ENCODE measurements at places on chromosomes 11 and 22.

GRCh38 chr22:22703203-22703570, 58.8 kb downstream of the GGTLC2 start:
- DNase-seq, result no peak

DNA sequence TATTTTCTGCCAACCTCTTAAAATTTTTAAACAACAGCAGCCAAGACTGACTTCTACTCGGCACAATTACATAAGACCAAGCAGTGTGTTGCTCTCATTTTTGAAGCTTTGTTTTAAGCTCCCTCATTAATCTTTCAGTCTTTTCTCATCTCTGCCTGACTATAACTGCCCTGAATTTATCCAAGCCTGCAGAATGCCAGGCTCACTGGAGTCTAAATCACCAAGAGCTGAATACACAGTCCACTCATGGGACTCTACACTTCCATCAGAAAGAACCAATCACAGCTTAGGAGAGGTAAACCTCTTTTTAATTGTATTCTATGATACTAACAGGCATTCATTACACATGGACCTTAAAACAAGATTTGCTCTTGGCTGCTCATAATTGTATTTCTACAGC, 178.7 kb downstream of the CADM1 start:
- DNase-seq, result no peak

GRCh38 chr11:47278769-47279168, 8.8 kb downstream of the MADD start:
- no peak for DNase-seq

DNA sequence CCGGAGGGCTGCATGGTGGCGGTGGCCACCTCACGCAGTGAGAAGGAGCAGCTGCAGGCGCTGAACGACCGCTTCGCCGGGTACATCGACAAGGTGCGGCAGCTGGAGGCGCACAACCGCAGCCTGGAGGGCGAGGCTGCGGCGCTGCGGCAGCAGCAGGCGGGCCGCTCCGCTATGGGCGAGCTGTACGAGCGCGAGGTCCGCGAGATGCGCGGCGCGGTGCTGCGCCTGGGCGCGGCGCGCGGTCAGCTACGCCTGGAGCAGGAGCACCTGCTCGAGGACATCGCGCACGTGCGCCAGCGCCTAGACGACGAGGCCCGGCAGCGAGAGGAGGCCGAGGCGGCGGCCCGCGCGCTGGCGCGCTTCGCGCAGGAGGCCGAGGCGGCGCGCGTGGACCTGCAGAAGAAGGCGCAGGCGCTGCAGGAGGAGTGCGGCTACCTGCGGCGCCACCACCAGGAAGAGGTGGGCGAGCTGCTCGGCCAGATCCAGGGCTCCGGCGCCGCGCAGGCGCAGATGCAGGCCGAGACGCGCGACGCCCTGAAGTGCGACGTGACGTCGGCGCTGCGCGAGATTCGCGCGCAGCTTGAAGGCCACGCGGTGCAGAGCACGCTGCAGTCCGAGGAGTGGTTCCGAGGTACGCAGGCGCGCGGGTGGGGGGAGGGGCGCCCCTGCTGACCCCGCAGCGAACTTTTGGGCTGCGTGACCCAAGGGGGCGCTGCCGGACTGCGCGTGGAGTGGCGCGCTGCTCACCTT, 670 bp downstream of the NEFH start:
- DNase-seq, result no peak

- DNase-seq, result no peak
Observed at GRCh38 chr11:2890466-2891294, 5.1 kb upstream of the CDKN1C start.

DNA sequence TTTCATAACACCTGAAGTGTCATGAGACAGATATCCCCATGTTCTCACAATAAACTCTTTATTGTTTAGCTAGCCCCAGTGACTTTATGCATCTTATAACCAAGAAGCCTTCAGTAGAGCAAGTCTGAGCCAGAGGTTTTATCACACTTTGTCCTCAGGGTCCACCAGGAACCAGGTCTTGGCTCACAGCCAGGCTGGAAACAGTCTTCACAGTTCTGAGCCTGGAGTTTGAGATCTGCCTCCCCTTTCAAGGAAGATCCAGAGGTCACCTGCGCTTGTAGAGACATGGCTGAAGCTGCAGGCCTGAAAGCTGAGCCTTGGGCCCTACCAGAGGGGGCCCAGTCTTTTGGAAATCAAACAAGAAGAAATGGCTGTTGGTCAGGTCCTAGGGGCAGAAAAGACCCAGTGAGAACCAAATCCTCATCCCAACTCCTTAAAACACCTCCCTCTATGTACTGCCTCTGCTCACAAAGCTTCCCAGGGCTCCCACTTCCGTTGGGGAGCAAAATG, 3.5 kb downstream of the RRP8 start:
- DNase-seq, result no peak

- no peak for DNase-seq
Observed at GRCh38 chr11:6099577-6099976, 7.9 kb upstream of the OR56B4 start.

DNA sequence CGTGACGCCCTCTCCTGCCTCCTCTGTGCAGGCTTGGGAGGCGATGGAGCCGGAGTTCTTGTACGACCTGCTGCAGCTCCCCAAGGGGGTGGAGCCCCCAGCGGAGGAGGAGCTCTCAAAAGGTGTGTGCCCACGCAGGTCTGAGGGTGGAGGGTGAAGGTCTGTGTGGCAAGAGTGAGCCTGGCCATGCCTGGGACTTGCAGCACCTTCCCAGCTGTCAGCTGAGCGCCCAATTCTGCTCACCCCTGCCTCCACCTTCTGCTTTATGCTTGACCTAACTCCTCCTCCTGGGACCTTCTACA, 2.5 kb downstream of the PARVG start:
- DNase-seq, result no peak

DNA sequence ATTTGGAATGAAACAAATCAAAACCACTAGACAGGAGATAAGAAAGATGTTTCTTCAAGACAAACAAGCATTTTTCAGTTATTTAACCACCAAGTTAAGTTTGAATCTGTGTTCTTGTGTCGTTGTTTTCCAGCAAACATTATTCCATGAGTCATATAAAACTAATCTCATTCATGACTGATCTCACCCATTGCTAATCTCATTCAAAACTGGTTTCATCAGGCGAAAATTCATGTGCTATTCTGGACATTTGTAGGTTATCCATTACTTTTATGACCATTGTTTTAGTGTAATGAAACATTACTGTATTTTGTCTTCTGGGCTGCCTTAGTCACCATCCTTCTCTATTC, 221.8 kb downstream of the DDX10 start:
- DNase-seq, result peak; percentile 50

All from AG09309 (cell line).